ENCODE measurements at places on chromosomes 3 and 15.

DNA sequence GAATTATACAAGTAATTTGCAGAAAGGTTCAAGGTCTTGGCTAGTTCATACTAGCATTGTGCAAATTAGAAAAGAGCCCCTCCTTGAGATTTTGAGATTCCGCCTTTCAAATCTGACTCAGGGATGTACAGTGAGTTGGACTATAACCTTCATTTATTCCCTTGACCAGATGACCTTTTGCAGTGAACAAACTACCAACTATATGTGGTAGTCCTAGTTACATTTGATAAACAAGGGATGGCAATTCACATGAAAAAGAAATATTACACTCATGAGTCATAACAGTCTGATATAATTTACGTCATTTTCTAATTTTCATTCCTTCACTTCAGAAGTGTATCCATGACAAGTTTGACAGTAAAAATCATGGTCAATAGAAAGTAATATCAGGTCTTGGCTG, 860.4 kb downstream of the ROBO1 start:
- no peak for DNase-seq

- no peak for DNase-seq
Observed at GRCh38 chr3:48826451-48826850, 21.2 kb downstream of the PRKAR2A start.

DNA sequence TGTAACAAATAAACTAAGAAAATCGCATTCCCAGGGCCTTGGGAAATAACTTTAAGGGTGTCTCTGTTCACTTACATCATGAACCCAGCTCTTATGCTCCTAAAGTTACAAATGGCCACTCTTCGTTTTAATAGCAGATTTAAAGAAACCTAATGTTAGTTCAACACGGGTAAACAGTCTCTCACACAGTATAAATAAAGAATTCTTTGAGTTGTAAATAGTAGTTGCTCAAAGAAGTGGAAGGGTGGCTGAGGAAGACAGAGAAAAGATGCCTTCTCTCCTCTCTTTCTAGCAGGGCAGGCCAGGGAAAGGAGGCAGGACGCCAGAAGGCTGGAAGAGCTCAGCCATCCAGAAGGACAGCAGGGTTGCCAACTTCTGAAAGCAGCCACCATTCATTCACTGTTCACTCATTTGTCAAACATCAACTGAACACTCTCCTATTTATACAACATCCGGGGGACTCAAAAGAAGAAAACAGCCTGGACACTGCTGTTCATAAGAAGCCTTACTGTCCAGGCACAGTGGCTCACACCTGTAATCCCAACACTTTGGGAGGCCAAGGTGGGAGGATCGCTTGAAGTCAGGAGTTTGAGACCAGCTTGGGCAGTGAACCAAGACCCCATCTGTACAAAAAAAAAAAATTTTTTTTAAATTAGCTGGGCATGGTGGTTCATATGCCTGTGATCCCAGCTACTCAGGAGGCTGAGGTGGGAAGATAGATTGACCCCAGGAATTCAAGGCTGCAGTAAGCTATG, 47.3 kb downstream of the WWTR1 start:
- no peak for DNase-seq

GRCh38 chr3:125121246-125122010, 65.6 kb upstream of the HEG1 start:
- no peak for DNase-seq

GRCh38 chr3:67384760-67385397, 269.5 kb downstream of the SUCLG2 start:
- DNase-seq: no peak

DNA sequence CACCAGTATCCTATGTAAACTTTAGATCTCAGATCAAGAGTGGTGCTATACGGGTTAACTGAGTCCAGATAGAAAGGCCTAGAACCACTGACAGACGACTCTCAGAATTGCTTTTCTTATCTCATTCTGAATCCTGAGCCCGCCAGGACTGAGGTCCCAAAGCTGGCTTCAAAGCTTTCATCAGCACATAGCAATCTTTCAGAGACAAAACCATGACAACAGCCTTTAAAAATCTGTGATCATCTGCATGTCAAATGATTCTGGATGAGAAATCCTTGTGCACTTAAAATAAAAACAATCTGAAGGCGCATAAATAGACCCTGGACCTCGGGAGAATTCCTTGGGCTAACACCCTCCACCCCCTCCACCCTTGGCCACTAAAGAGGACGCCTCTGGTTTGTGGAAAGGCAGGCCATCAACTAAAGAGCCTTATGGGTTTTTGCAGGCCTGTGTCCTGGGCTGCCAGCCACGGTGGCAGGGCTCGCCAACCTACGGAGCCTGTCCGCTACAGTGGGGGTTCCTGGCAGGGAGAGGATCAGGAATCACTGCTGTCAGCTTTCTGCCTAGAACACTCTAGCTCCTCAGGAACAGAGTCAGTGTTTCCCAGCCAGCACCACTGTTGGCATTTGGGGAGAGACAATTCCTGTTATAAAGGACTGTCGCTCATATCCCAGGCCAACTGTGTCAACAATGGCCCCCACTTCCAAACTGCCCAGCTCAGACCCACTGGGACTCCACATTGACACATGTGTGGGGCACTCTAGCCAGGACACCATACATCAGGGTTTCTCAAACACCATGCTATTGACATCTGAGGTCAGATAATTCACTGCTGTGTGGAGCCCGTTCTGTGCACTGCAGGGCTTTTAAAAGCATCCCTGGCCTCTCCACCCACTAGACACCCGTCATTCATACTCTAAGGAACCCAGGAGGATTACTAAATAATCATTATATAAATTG, 20.2 kb downstream of the TLE3 start:
- DNase-seq: no peak

- no peak for DNase-seq
Observed at GRCh38 chr3:45861043-45861719, 19.3 kb upstream of the LZTFL1 start.

DNA sequence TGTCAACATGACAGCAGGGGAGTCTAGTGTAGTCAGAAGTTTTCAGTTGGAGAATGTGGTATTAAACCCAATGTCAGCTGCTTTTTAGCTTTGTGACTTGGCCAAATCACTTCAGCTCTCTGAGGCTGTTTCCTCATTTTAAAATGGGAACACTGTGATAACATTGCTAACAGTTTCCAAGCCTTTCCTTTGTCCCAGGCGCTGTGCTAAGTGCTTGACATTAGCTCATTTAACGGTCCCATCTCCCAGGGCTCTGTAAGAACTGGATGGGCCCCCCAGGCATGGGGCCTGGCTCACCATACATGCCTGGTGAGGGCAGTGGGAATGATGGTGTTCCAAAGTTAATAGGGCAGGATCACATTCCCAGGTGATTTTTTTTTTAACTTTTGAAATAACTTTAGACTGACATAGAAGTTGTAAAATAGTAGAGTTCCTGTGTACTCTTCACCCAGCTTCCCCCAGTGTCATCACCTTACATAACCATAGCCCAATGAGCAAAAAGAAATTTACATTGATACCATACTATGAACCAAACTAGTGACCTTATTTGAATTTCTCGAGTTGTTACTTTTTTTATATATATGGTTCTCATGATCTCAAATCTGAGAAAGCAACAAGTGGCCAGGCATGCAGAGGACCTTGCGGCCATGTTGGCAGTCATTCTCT, 7.7 kb downstream of the RASL12 start:
- peak; percentile 28 for DNase-seq

DNA sequence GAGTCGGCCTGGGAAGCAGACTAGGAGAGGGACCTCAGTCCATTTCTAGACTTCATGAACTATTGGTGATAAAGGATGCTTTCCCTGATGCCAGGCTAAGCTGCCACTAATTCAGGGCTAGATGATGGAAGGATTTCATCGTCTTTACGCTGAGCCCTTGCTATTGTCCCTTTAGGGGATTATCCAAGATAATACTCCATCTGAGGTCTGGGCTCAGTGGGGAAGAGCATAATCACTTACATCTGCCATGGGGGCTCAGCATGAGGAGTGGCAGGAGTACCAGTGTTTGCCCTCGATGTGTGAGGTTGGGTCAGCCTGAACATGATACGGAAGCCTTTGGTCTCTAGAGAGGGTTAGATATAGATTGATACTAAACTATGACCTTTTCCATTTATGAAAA, 47.3 kb downstream of the PTPRG start:
- DNase-seq: no peak

- peak; percentile 65 for DNase-seq
Observed at GRCh38 chr3:172709774-172710663, 848 bp downstream of the NCEH1 start.

GRCh38 chr3:70488131-70488530, 175.7 kb upstream of the MDFIC2 start:
- DNase-seq: no peak

DNA sequence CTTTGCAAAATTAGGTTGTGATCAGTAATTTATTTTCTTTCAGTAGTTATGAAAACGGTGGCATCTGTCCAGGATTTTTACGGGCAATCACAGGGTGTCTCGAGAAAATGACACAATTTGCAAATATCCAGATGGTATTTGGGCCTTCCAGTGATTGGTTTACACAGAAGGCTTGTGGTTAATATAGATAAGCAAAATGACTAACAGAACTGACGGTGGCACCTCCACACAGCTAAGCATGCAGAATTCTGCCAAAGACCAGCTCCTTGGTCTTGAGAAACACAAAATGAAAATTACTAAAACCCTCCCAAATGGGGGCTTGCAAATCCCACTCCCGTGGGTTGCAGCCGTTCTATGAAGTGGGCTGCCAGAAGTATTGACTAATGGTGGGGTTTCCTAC, 5.5 kb downstream of the ARHGEF3 start:
- no peak for DNase-seq

- no peak for DNase-seq
Observed at GRCh38 chr15:47603026-47603425, 114.3 kb upstream of the SEMA6D start.

DNA sequence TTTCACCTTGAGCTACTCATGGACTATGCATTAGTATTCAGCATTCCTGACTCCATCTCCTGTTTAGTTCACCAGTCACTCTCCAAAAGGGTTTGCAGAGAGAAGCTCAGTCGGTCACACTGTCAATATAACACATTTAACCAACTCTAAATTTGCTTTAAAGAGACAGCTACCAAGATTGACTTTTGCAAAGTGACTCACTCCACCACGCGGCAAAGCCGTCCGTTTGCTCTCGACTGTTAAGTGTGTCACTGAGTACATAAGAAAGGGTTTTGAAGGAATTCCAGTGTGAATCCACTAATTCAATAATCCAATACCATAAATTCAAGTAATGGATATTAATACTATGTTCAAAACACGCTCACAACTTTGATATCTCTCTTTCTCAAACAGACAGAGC, 1006.7 kb upstream of the NR2F2 start:
- DNase-seq: no peak

- no peak for DNase-seq
Observed at GRCh38 chr3:37700466-37701248, 161.0 kb upstream of the CTDSPL start.

DNA sequence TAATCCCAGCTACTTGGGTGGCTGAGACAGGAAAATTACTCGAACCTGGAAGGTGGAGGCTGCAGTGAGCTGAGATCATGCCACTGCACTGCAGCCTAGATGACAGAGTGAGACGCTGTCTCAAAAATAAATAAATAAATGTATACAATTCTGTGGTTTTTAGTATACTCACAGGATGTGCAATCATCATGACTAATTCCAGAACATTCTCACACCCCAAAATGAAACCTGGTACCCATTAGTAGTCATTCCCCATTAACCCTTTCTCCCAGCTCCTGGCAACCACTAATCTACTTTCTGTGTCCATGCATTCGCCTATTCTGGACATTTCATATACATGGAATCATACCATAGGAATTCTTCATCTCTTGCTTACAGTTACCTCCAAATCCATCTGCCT, 44.5 kb downstream of the LRRFIP2 start:
- no peak for DNase-seq

DNA sequence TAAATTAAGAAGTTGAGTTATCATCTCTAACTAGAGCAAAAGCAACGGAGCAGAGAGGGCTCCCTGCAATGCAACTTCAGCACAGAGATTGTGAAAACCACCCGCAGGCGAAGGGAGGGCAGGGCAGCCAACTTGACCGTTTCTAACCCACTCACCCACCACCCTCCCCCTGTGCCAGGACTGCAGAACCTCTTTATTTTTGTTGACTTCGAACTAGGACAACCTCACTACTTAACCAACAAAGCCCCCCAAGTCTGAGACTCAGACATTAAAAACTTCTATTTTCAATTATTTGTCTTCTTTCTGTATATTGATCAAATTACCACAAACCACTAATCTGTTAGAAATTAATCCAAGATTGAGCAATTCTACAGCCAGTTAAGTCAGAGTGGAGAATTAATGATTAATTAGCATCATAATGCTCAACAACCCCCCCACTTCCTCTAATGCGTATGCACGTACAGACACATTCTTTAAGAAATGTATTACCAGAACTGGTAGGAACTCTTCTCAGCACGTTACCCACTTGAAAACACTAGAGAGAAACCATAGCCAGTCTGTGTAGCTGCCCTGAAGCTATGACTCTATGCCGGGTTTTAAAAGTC, 2.0 kb downstream of the MGLL start:
- DNase-seq: no peak

- no peak for DNase-seq
Observed at GRCh38 chr15:40691737-40692136, 3.2 kb upstream of the RAD51 start.

Measured in aorta (tissue), 5 donors.